ENCODE measurements at places on chromosomes 3 and 15.

DNA sequence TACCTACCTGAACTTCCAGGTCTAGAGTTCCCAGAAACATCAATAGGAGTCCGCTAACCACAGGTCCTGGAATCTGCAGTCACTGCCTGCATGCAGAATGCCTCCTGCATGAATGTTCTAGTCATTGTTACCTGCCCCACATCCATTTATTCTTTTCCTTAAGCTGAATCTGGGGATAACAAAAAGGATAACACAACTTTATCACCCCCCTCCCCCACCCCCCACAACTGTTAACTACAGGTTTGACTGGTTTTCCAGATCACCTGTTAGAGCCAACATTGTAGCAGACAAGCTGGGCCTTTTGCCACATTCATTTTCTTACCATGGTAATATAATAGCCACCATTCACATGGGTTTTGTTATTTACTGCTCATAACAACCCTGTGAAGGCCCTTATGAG is 4.6 kb upstream of the CTSH start:
- no peak for DNase-seq

- peak; percentile 79 for DNase-seq
Measured at GRCh38 chr3:187567661-187568121, 102.5 kb downstream of the SST start.

GRCh38 chr3:172752651-172753050 is 2.1 kb downstream of the ECT2 start:
- no peak for DNase-seq

DNA sequence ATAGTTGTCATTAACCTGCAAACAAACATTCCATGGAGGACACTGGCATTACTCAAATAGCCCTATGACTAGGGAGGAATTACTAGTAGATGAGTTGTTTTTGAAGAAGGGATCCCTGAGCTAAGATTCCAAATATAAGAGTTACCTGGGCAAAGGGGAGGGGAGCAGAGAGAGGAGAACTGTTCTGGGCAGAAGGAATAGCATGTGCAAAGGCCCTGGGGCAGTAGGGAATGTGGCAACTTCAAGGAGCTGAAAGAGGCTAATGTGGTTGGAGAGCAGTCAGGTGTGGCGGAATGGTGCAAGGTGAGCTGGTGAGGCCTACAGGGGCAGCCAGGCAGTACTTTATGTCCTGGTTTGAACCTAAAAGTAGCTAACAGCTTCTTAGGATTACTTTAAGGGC is 5.8 kb upstream of the IL17RD start:
- DNase-seq: no peak

GRCh38 chr3:50294089-50294488 is 1.9 kb upstream of the IFRD2 start:
- no peak for DNase-seq

GRCh38 chr3:46900007-46900292 is 22.4 kb downstream of the PTH1R start:
- no peak for DNase-seq

- DNase-seq: no peak
Measured at GRCh38 chr3:160949460-160949859, 155.7 kb downstream of the B3GALNT1 start.

DNA sequence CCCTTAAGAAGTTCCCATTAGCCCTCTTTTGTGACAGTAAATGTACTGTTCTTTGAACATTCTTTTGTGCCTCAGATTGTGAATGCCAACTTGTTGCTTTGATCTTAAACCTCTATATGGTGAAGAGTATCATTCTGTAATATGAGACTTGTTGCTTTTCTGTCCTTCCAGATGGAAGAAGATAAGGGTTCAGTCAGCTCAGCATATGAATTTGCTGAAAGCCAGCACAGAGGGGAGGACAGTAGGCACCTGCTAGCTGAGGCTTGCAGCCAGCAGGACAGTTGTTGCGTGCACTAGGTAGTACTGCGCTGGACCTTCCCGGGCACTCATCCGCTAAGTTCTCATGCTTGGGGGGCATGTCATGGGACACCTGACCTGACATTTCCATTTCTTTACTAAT is 74.7 kb downstream of the DCUN1D1 start:
- no peak for DNase-seq

- DNase-seq: no peak
Measured at GRCh38 chr15:32099956-32100684, 69.8 kb downstream of the CHRNA7 start.

DNA sequence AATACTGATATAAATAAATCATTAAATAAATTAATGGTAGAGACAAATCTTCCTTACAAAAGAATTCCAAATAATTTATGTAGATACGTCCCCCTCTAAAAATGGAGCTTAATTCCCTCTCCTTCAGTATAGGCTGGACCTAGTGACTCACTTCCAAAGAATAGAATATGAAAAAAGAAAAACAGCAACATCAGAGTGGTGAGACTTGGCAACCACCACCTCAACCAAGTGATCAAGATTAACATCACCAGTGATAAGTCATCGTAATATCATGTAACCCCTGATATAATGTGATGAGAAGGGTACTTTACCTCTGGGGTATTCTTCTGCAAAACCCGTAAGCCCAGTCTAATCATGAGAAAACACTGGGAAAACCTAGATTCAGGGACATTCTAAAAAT is 13.4 kb downstream of the GOLGB1 start:
- no peak for DNase-seq

DNA sequence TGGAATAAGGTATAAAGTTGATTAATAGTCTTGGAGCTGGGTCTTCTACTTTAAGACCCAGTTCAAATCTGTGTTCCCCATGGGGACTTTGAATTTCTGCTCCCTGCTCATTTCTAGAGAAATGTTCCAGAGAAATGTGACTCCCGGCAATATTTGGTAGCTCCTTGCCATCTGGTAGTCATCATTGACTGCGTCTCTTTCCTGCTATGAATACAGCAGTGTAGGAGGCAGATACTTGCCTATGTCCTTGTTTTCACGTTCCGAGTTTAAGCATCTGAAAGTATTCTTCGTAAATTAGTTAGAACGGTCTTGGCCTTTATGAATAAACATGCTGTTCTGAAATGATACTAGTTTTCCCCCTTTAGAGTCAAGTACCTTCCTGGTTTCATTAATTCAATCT is 352.9 kb downstream of the PTPRG start:
- no peak for DNase-seq

DNA sequence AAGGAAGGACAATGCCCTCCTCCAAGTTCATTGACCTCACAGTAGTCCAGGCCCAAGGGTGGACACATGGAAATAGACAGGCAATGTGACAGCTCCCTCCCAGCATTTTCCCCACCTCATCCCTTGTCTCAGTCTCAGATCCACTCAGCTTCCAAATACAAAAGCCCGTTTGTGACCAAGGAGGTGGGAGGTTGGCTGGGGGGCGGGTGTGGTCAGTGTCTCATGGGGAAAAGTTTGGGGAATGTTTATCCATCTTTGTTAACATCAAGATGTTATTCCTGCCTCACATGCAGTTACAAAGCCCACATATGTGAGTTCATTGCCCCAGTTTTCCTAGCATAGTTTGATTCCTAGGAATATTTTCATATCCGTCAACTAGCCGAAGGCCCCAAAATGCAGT is 338.5 kb upstream of the PPP2R3A start:
- DNase-seq: peak; percentile 64

DNA sequence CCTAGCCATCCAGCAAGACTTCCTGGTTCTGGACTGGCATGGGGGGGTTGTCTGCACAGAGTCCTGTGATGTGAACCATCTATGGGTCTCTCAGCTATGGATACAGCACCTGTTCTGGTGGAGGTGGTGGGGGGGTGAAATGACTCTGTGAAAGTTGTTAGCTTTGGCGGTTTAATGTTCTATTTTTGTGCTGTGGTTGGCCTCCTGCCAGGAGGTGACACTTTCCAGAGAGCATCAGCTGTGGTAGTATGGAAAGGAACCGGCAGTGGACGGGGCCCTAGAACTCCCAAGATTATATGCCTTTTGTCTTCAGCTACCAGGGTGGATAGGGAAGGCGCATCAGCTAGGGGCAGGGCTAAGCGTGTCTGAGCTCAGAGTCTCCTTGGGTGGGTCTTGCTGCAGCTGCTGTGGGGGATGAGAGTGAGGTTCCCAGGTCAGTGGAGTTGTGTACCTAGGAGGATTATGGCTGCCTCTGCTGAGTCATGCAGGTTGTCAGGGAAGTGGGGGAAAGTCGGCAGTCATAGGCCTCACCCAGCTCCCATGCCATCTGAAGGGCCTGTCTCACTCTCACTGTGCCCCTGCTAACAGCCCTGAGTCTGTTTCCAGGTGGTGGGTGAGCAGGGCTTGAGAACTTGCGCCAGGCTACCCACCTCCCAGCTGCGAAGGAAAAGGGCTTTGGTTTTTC is 7.1 kb upstream of the LARS2 start:
- DNase-seq: no peak

- no peak for DNase-seq
Measured at GRCh38 chr15:25185156-25185710, 230.4 kb downstream of the SNRPN start.

GRCh38 chr15:27292641-27293040 is 321.7 kb downstream of the GABRG3 start:
- DNase-seq: no peak

DNA sequence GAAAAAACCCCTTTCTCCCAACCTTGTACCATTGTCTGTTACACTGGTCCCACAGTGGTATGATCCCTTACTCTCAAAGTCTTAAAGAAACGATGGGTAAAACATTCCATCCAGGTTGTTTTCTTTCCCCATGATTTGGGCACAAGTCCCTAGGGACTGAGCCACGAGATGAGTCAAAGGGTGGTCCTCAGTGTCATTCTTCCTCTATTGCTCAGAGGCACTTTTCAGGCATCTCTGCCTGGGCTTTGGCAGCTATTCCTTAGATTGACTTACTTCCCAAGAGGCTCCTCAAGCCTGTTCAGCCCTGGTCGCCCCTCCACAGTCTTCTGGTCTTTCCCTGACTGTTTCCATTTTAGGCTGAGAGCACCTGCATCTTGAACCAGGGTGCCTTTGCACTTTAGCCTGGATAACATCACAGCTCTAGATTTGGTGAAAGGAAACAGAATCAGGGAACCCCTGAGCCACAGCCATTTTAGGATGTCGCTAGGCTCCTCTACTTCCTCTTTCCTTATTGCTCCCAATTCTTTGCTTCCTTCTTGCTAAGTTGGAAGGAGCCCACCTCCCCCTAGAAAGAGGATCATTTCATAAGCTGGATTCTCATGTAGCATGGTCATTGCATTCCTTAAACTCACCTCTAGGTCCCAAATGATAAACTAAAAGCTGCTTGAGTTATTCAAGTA is 131.0 kb upstream of the TPRG1 start:
- no peak for DNase-seq

GRCh38 chr15:70407955-70408354 is 310.2 kb upstream of the TLE3 start:
- DNase-seq: no peak

- no peak for DNase-seq
Measured at GRCh38 chr3:46979958-46980497, 562 bp downstream of the NBEAL2 start.
